ENCODE measurements at places on chromosomes 6 and 20.

- no peak for DNase-seq
These were observed 50.1 kb upstream of the ASF1A start for GRCh38 chr6:118843685-118844390.

- DNase-seq = no peak
These were observed 215.5 kb downstream of the LRFN2 start for GRCh38 chr6:40371621-40372020.

DNA sequence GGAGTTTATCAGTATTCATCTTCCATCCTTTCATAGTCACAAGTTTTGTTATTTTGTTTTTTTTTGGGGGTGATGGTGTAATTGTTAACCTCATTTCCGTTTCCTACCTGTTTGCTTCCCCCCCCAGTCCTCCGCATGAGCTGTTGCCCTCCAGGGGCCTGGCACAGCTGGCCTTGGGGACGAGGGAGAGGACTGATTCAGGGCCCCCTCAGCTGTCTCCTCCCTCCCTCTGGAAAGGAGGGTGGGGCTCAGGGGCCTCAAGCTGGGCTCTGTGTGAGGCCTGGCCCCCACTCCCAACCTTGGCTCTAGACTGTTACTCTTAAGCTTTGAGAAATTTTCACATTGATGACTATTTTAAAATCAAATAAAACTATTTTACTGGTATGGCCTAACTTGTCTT, 4.0 kb downstream of the LRRC73 start:
- DNase-seq = no peak

GRCh38 chr6:167336844-167337630, 12.2 kb downstream of the TTLL2 start:
- no peak for DNase-seq

DNA sequence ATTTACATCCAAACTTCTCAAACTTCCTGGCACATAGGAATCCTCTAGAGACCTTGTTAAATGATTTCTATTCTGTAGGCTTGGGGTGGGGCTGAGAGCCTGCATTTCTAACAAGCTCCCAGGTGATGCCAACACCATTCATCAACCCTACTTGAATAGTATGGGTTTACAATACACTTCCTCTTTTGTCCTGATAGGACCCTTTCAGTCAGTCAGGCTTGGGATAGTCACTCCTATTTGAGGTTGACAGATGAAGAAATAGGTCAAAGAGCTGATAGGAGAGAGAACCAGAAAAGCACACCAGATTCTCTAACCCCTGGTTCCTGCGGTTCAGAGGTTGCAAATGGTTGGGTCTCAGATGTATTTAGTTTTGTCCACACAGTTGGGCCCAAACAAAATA, 273.4 kb downstream of the TSHZ2 start:
- no peak for DNase-seq

DNA sequence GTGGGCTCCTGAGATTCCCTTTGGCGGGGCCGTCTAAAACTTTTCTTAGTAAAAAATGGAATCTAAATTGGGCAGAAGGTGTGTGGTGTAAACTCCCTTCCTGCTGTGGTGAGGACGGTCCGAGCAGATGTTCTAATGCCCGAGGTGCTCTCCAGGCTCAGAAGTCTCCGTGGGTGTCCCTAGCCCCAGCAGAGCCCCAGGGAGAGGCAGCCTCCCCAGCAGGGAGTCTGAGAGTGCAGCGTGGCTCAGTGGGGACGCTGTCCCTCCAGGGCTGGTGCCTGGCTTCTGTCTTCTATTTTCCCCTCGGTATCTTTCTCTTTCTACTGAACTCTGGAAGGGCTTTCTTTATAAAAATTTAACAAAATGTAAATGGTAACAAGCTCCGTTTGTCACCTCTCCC, 208.2 kb downstream of the SMOC2 start:
- no peak for DNase-seq
